NCI-H1105 treated with DMSO at 0.1 percent for 48 hours (cell line): ENCODE measurements at places on chromosomes 11 and 22.

- DNase-seq: no peak
Observed at GRCh38 chr22:46984751-46985506, 222.5 kb downstream of the TBC1D22A start.

DNA sequence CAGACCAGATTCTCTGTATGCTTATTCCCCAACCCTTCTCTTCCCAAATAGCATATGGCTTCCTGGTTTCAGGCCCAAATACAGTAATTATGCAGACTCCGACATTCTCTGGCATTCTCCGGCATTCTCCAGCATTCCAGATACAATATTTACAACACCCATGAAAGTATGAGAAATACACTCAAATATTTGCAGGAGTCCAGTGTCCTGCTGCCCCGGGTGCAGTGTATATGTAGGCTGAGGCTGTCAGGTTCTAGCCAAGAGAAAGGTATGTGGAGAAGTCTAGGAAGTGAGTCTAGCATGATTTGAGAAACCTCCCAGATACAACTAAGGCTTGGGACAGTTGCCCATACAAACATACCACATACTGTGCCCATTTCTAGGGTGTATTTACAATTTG, 160.7 kb downstream of the SOX6 start:
- no peak for DNase-seq

DNA sequence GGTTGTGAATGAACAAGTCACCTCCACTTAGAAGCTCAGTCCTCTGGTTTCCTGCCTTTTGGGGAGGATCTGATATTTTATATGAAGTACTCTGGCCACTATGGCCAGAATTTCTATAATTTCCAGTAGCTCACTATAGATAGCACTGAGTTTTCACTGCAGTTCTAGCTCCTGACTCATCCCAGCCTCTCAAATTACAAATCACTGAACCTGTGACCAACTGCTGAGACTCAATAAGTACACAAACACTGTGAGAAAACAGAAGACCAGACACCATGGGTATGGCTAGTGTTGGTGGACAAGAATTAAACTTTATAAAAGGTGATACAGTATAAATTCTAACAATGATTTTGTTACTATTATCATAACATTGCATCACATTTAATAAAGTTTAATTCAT, 47.1 kb upstream of the UCP3 start:
- DNase-seq: no peak

DNA sequence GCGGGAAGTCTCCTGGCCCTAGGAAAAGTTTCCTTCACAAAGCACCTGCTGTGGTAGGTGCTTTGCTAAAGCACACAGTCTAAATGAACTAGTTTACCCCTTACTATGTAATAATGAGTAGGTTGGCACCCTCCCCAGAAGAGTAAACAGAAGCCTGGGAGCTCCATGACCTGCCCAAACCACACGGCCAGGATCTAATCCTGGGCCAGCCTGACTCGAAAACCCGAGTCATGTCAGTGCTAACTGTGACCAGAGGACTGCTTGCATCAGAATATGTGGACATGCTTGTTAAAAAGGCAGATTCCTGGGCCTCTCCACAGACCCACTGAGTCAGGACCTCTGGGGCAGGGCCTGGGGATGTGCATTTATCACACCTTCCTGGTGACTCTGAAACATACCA, 67.7 kb downstream of the PANX1 start:
- DNase-seq: no peak

DNA sequence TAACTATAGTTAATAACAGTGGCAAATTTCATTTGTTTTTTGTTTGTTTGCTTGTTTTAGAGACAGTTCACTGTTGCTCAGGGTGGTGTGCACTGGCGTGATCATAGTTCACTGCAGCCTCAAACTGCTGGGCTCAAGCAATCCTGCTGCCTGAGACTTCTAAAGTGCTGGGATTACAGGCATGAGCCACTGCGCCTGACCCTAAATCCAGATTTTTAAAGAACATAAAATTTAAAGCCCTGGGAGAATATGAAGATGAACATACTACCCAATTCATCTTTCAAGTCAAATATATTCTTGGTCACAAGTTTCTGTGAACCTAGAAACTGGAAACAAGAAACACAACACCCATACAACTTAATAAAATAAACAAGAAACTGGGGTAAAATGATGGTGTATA, 28.1 kb downstream of the RRAS2 start:
- no peak for DNase-seq

DNA sequence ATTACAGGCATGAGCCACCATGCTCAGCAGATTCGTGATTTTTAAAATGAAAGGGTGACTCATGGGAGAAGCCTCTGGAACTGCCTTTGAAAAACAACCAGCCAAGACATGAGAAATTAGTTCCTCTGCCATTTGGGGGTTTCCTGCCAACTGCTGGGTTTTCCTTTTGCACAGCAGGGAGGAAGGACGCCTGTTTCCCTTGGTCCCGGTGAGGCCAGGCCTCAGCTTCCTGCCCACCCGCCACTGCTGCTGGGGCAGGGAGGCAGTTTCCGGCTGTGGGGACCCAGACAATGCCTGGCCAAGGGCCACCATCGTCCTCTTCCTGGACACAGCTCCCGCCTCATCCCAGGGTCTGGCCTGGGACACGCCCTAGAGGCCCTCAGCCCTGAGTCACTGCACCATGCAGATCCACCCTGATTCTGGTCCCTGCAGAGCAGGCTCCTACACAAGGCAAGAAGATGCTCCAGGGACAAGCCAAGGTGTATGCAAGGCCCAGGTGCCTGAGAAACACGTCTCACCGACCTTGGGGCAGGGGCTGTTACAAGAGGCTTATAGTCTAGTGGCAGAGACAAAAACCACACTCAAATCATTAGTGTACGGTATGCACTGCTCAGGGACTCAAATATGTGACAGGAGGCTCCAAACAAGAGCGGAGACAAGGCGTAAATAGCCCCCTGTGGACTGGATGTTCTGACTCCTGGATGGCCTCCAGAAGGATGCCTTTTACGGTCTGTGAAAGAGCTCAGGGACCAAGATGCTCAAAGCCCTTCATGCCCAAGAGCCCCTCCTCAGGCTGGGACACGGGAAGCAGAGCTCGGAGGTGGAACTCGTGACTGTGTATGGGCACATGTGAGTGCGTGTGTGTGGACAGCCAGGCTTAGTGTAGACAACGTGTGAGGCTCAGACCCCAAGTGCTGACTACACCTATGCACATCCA, 10.0 kb downstream of the PPM1F start:
- no peak for DNase-seq

- DNase-seq: no peak
Observed at GRCh38 chr22:23898006-23898974, 4.1 kb downstream of the MIF start.

DNA sequence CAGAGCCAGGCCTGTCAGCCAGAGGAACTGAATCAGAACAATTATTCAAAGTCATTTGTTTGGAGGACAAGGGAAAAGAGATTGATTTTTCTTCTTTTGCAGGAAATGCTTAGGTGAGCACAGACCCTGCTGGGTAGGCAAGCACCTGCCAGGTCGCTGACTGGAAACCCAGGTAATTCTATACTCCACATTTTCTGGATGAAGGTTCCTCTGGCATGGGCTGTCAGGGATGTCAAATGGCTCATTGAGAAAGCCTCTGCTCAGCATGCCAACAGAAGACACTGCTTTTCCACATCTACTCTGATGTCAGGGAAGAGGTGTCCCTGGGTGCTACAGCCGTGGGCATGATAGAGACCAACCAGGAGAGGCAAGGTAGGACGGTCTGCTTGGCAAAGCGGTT, 166.7 kb upstream of the SYN3 start:
- no peak for DNase-seq

DNA sequence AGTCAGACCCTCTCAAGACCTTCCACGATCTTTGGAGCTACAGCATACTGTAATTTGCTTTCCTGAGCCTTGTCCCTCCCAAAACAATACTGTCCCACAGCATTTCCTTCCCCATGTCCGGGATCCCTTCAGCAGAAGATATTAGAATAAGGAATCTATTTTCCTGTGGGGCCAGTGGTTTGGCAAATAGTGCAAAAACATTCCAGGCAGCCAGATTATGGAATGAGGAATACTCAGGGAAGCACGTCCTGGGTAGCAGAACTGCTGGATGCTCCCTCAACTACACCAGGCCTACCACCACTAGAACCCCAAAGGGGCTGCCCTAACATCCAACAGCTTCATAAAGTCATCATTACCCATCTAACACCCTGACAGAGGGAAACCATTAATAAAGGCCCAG, 61.5 kb downstream of the AAMDC start:
- DNase-seq: no peak

GRCh38 chr11:124602193-124602592, 9.0 kb upstream of the PANX3 start:
- DNase-seq: no peak

- no peak for DNase-seq
Observed at GRCh38 chr22:26302726-26303125, 126.3 kb upstream of the ASPHD2 start.

DNA sequence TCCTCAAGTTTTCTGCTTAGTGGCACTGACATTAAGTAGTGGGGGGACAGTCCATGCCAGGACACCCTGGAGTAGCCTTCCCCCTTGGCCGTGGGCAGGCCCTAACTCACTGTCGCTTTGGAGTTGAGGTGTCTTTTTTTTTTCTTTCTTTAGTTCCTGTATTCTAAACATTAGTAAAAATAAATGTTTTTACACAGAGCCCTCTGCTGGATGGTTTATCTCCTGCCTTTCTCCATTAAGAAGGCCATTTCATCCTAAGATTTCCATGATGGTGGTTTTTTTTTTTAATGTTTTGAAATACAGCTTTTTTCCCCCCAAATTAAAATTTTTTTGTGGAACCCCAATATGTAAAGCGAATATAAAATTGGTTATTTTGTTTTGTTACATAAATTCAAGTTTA, 1.8 kb upstream of the TIGD3 start:
- DNase-seq: peak; percentile 6

GRCh38 chr11:67351275-67352005, 1.9 kb downstream of the POLD4 start:
- DNase-seq: peak; percentile 64

DNA sequence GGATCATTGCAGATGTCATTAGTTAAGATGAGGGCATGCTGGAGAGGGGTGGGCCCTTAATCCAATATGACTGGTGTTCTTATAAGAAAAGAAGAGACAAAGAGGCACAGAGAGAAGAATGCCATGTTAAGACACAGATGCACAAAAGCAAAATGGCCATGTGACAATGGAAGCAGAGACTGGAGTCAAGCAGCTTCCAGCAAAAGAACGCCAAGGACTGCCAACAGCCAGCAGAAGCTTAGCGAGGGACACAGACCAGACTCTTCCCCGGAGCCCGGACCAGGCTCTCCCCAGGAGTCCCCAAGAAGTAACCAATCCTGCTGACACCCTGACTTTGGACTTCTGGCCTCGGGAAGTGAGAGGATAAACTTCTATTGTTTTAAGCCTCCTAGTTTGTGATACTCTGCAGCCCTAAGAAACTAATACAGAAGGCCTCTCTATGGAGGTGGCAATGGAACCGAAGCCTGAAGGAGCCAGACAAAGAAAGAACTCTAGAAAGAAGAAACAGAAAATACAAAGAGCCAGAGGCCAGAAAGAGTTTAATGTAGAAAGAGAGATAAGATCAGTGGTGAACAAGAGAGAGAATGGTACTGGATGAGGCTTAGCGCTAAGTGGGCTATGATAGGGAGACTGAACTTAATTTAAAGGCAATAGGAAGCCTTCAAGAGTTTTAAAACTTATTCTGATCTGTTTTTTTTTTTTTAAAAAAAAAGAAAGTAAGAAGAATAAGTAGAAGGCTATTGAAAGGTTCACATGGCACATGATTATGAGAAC, 27.7 kb downstream of the PRCP start:
- DNase-seq: no peak

- DNase-seq: no peak
Observed at GRCh38 chr11:32597921-32598320, 14.3 kb downstream of the EIF3M start.

GRCh38 chr11:44437122-44437521, 127.2 kb upstream of the ALX4 start:
- DNase-seq: no peak

- DNase-seq: no peak
Observed at GRCh38 chr22:39179401-39179827, 26.9 kb upstream of the CBX7 start.

DNA sequence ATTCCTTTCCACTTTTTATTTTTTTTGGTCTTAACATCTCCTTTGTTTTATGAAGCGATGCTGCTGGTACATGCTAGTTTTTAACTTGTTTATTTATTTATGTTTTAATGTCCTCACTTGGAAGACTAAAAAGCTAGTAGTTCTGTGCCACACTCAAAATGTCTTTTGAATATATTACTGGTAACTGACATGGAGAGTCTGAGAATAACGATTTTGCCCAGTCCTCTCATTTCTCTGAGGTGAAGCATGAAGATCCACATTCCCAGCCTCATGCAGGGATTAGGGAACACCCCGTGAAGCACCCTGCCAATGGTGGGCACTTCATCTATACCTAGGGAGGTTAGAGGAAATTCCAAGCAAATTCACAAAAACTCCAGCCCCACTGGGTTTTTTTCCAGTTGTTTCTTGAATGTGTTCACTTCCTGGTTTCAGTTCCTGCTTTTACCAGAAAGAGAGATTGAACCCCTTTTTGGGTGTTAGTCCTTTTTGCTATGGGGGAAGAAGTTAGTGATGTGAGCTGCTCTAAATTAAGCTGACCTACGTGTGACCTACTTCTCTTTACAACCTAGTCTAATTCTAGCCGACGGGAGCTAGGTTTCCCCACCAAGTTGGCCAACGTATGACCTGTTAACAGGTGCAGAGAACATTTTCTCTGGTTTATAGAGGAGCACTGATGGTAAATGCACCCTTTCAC, 106.1 kb downstream of the SLC1A2 start:
- no peak for DNase-seq

- no peak for DNase-seq
Observed at GRCh38 chr11:75283391-75283931, 42.9 kb downstream of the TPBGL start.

- peak; percentile 50 for DNase-seq
Observed at GRCh38 chr11:11841116-11841722, 553 bp upstream of the USP47 start.

- DNase-seq: peak; percentile 44
Observed at GRCh38 chr11:83157594-83158356, 844 bp downstream of the PCF11 start.

DNA sequence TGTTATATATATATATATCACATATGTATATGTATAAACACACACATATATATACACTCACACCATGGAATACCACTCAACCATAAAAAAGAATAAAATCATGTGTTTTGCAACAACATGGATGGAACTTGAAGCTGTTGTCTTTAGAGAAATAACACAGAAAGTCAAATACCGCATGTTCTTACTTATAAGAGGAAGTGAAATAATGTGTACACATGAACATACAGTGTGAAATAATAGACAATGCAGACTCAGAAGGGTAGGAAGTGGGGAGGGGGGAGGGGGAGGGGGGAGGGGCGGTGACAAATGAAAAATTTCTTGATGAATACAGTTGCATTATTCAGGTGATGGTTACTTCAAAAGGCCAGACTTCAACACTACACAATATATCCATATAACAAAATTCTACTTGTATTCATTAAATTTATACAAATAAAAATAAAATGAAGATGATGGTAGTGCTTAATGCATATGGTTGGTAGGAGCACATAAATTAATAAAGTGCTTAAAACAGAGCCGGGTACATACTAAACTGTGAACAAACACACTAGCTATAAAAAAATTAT, 5.8 kb upstream of the OR5B2 start:
- no peak for DNase-seq
